Immature natural killer cell (primary cell): ENCODE measurements at places on chromosomes 5 and 9.
A peak's percentile ranks its signal among the peaks of the same experiment; 100 is the strongest.

DNA sequence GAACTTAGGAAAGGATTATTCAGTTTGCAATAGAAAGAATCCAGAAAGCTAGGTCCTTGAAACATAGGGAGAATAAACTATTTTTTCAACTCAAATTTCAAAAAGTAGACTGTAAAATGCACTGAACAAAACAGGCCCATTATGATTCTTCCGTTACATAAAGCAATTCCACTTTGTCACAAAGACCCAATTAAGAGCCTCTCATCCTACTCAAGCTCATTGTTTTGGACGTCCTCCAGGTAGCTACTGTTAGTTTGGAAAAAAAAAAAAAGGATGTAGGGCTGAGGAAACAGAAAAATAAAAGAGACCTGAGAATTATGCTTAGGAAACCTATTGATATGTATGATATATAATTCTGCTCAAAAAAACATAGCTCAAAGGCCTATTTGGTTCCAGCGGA lies 74.0 kb downstream of the DIRAS2 start:
- H3K4me3 ChIP-seq, result no peak overlapping the region
- peaks cover 11% of the 10 kb centered on the region for H3K27me3 ChIP-seq
- DNase-seq, result no peak
- no peaks in the 10 kb centered on the region for H3K36me3 ChIP-seq
- H3K4me1 ChIP-seq, result no peaks in the 10 kb centered on the region

- H3K4me1 ChIP-seq, result peaks cover 5% of the 10 kb centered on the region
- no peaks in the 10 kb centered on the region for H3K36me3 ChIP-seq
- no peak overlapping the region for H3K27ac ChIP-seq
- H3K4me3 ChIP-seq, result no peak overlapping the region
- peaks cover 6% of the 10 kb centered on the region for H3K27me3 ChIP-seq
Observed at GRCh38 chr9:97397220-97397619, 14.7 kb upstream of the TDRD7 start.

- DNase-seq, result no peak
- H3K27ac ChIP-seq, result no peak overlapping the region
- H3K36me3 ChIP-seq, result no peaks in the 10 kb centered on the region
- no peaks in the 10 kb centered on the region for H3K27me3 ChIP-seq
Observed at GRCh38 chr5:63135291-63135690, 556.7 kb downstream of the LRRC70 start.

DNA sequence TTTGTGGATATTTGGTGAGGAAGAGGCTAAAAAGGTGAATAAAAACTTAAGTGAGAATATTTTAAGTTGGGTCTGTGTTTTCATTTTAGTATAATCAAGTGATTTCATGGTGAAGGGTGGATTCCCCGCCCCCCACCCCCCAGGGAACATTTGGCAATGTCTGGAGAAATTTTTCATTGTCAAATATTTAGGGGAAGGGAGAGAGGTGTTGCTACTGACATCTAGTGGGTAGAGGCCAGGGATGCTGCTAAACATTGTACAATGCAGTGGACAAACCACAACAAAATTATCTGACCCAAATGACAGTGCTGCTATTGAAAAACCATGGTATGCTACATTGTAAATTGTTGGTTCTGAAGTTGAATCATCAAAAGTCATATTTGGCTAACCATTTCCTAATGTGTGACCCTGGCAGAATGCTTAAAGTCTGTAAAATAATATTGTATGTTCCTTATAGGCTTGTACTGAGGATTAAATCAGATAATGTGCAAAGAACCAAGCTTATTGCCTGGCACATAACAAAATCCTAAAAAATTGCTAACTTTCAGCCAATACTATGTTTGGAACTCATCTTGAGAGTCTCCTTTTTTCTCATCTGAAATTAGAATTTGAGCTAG lies 5.6 kb downstream of the C5orf24 start:
- H3K27ac ChIP-seq, result peak overlapping the region; percentile 11
- H3K27me3 ChIP-seq, result peaks cover 6% of the 10 kb centered on the region
- no peak for DNase-seq

GRCh38 chr5:107533910-107534876 lies 136.5 kb downstream of the EFNA5 start:
- peaks cover 43% of the 10 kb centered on the region for H3K4me1 ChIP-seq
- DNase-seq, result peak; percentile 17
- H3K4me3 ChIP-seq, result peak overlapping the region; percentile 68
- peak overlapping the region; percentile 85 for H3K27ac ChIP-seq
- H3K27me3 ChIP-seq, result no peaks in the 10 kb centered on the region
- peaks cover 4% of the 10 kb centered on the region for H3K36me3 ChIP-seq

GRCh38 chr9:132241483-132241839 lies 79.6 kb downstream of the NTNG2 start:
- H3K36me3 ChIP-seq, result no peaks in the 10 kb centered on the region
- peak overlapping the region; percentile 94 for H3K4me3 ChIP-seq
- no peak for DNase-seq
- peaks cover 2% of the 10 kb centered on the region for H3K27me3 ChIP-seq

- no peak overlapping the region for H3K27ac ChIP-seq
- DNase-seq, result no peak
- H3K4me3 ChIP-seq, result no peak overlapping the region
- no peaks in the 10 kb centered on the region for H3K36me3 ChIP-seq
- no peaks in the 10 kb centered on the region for H3K4me1 ChIP-seq
Observed at GRCh38 chr5:142637871-142638270, 48.0 kb downstream of the FGF1 start.

DNA sequence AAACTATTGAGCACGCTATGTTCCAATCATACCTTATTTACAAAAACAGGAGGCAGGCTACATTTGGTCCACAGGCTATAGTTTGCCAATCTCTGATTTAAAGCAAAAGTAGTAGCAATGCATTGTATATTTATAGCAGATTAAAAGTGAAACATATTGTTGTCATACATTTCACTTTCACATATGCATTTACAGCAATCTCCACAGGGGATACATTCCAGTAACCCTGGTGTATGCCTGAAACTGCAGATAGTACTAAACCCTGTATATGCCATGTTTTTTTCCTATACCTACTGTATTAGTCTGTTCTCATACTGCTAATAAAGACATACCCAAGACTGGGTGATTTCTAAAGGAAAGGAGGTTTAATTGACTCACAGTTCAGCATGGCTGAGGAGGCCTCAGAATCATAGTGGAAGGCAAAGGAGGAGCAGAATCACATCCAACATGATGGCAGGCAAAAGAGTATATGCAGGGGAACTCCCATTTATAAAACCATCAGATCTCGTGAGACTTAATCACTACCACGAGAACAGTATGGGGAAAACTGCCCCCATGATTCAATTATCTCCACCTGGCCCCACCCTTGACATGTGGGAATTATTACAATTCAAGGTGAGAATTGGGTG lies 5.9 kb upstream of the CSF1R start:
- no peak overlapping the region for H3K27ac ChIP-seq
- H3K4me3 ChIP-seq, result no peak overlapping the region
- no peak for DNase-seq
- no peaks in the 10 kb centered on the region for H3K36me3 ChIP-seq
- H3K4me1 ChIP-seq, result no peaks in the 10 kb centered on the region

GRCh38 chr5:58259685-58260152 lies 200.2 kb downstream of the PLK2 start:
- no peak overlapping the region for H3K4me3 ChIP-seq
- H3K4me1 ChIP-seq, result no peaks in the 10 kb centered on the region
- no peak for DNase-seq
- H3K27ac ChIP-seq, result no peak overlapping the region
- peaks cover 3% of the 10 kb centered on the region for H3K27me3 ChIP-seq

GRCh38 chr9:123238365-123238764 lies 30.0 kb downstream of the STRBP start:
- H3K36me3 ChIP-seq, result peaks cover 6% of the 10 kb centered on the region
- no peak overlapping the region for H3K4me3 ChIP-seq
- DNase-seq, result no peak
- H3K27ac ChIP-seq, result no peak overlapping the region
- peaks cover 3% of the 10 kb centered on the region for H3K27me3 ChIP-seq

DNA sequence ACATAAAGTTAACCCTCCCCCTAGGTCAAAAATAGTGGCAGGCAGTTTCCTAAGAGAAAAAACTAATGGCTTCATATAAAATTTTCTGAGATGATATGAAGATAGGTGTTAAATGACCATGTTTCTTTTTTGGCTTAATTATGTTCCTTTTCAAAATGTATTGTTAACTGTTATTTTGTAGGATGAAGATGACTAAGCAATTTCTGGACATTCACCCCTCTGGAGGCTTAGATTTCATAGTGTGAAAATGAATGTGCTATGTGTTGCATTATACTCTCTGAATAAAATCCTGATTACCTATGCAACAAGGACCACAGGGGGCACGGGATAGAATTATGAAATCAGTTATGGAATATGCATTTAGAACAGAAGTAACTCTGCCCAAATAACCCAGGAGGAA lies 233.5 kb downstream of the MRPS30 start:
- H3K36me3 ChIP-seq, result no peaks in the 10 kb centered on the region
- H3K4me1 ChIP-seq, result no peaks in the 10 kb centered on the region
- no peaks in the 10 kb centered on the region for H3K27me3 ChIP-seq
- no peak for DNase-seq
- no peak overlapping the region for H3K27ac ChIP-seq

GRCh38 chr9:133726401-133727276 lies 11.5 kb downstream of the SARDH start:
- H3K27ac ChIP-seq, result no peak overlapping the region
- H3K27me3 ChIP-seq, result peaks cover 2% of the 10 kb centered on the region
- no peaks in the 10 kb centered on the region for H3K36me3 ChIP-seq
- H3K4me3 ChIP-seq, result no peak overlapping the region
- no peak for DNase-seq

DNA sequence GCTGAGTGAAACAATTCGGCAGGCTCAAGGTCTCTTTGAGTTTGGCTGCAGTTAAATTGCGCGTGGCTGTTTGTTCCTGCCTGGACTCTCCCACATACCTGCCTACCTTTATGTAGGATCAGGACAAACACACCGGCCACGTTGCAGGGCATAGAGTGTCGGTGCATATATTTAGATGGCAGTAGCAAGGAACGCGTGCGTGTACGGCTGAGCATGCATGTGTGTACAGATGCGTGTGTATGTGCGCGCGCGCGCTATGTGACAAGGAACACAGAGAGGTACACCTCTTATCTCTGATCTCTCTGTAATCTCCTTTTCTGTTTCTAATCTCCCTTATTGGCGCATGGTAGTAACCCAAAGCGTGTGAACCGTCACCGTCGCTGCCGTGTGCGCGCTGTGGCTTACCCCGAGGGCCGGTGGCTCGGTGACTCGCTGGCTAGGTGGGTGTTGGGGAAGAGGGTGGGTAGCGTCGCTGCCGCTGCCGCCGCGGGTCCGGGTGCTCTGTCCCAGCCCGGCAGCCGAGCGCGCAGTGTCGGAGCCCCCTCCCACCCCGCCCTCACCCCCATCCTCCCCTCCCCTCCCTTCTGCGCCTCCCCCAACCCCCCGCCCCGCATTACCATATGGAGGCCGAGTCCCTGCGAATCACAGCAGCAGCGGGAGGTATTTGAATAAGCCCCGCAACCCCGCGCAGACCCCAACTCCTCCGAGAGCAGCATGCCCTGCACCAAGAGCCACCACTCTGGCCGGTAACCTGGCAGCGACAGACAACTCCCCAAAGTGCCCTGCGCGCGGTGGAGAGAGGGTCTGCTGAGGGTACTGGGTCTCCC lies 204.8 kb downstream of the MEF2C start:
- H3K27me3 ChIP-seq, result peaks cover 66% of the 10 kb centered on the region
- H3K4me3 ChIP-seq, result peak overlapping the region; percentile 56
- peaks cover 34% of the 10 kb centered on the region for H3K4me1 ChIP-seq

DNA sequence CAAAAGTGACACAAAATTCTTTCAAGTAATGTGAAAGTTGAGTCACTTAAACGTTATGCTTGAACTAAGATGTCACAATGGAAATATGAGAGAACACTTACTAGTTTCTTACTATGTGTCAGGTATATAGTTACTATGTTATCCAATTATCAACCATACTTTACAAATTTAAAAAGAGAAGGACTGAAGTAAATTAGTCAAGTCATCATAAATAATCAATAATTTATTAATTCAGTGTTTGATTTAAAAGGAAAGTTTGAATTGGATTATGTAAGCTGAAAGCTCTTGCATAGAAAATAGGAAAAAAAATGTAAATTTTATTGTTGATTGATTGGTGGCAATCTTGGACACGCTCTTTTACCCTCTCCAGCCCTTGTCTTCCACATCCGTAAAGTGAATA lies 76.3 kb downstream of the GABRA1 start:
- no peaks in the 10 kb centered on the region for H3K4me1 ChIP-seq
- no peaks in the 10 kb centered on the region for H3K27me3 ChIP-seq
- no peak overlapping the region for H3K27ac ChIP-seq
- H3K36me3 ChIP-seq, result no peaks in the 10 kb centered on the region

- H3K27me3 ChIP-seq, result no peaks in the 10 kb centered on the region
- H3K4me3 ChIP-seq, result no peak overlapping the region
- H3K36me3 ChIP-seq, result no peaks in the 10 kb centered on the region
- H3K27ac ChIP-seq, result no peak overlapping the region
- H3K4me1 ChIP-seq, result no peaks in the 10 kb centered on the region
Observed at GRCh38 chr5:66904189-66904588, 292.4 kb downstream of the CD180 start.

GRCh38 chr9:21381448-21382339 lies 3.5 kb downstream of the IFNA2 start:
- H3K27me3 ChIP-seq, result peaks cover 10% of the 10 kb centered on the region
- no peak for DNase-seq
- no peak overlapping the region for H3K4me3 ChIP-seq
- no peak overlapping the region for H3K27ac ChIP-seq
- no peaks in the 10 kb centered on the region for H3K36me3 ChIP-seq

DNA sequence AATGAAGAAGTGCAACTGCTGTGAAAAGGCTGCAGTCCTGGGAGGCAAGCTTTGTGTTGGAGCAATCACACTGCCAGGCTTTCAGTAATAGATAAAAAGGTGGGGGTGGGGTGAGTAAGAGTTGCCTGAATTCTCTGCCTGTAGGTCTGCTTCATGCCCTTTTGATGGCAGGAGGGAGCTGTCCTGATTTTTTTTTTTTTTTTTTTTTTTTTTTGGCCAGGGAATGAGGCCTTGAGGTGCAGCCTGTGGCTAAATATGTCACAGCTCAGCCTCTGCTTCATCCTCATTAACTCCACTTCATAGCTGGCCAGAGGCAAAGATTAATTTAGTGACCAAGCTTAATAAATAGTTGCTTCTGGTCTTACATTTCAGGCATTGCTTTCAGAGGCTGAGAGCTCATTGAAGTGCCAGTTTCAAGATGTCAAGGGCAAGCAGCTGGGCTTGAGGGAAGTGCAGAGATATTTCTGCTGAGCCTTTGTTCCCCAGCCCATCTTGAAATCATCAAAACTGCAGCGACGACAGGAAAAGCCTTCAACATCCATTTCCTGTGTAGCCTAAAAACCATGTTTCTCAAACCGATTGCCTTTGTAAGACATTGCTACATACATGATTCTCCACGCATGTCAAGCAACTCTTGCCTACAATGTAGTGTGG lies 134.7 kb downstream of the MACIR start:
- H3K27ac ChIP-seq, result no peak overlapping the region
- H3K36me3 ChIP-seq, result no peaks in the 10 kb centered on the region

DNA sequence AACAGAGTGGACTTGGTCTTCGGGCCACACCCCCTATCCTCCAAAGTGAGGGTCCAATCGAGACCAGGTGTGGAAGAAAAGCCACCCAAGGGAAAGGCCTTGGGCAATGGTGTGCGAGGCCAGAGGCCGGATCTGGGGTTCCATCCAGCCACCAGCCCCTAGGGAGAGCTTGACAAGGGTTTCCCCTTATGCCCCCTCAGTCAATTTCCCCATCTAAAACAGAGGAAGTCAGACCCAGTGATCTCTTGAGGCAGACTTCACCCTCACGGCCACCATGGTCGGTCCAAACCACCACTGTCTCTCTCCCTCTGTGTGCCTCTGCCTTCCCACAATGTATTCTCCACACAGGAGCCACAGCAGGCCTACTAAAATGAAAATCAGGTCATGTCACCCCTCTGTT lies 82.9 kb downstream of the C5orf15 start:
- DNase-seq, result no peak
- no peaks in the 10 kb centered on the region for H3K4me1 ChIP-seq
- no peak overlapping the region for H3K27ac ChIP-seq
- no peak overlapping the region for H3K4me3 ChIP-seq
